Small intestine (tissue), 16 donors: ENCODE measurements at places on chromosomes 5 and 9. TPM values are rescaled to one million over a fixed set of nuclear protein-coding genes. Genes with fewer than 3 reads are reported as not detected.
A peak's percentile ranks its signal among the peaks of the same experiment; 100 is the strongest.

DNA sequence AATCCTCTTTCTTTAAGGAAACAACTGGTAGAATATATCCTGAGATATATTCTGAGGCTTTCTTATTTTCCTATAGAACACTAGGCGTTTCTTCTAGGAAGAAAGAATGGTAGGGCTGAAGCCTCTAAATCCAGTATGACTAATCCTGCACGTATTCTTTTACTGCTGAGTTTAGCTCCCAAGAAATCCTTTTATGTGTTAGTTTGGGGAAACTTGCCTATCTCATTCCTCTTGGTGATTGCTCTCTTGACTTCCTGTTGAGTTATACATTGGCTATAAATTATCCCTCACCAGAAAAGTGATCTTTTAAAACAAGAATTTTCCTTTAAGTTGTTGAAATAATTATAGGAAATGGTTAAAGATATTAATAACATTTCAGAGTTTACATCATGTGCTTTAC, 422.9 kb downstream of the TMEM161B start:
- no peaks in the 10 kb centered on the region for H3K4me1 ChIP-seq
- no peak overlapping the region for H3K4me3 ChIP-seq
- H3K27ac ChIP-seq, result no peak overlapping the region

The CDK9 gene
- 34.0 TPM for polyA plus RNA-seq

- H3K27ac ChIP-seq, result no peak overlapping the region
- peaks cover 6% of the 10 kb centered on the region for H3K36me3 ChIP-seq
- no peaks in the 10 kb centered on the region for H3K27me3 ChIP-seq
- no peak overlapping the region for H3K4me3 ChIP-seq
- DNase-seq, result no peak
- peaks cover 6% of the 10 kb centered on the region for H3K4me1 ChIP-seq
Measured at GRCh38 chr5:16886366-16886736, 49.7 kb downstream of the MYO10 start.

DNA sequence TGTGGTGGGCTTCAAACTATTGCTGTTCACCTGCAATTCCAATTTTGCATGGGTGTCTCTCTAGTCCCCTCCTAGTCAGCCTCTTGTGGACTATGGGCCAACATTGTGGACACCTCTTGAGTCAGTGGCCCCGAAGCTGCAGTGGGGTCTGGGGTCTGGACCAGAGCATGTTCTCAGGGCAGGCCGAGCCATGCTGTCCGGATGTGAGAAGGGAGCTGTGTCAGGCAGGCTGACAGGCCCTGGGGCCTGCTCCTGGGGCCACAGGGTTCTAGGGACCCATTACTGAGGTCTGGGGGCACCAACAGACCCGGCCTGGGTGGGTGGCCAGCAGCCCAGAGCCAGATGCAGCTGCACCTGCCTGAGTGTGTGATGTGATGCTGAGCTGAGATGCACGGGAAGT, 16.5 kb upstream of the IRX4 start:
- H3K27me3 ChIP-seq, result peaks cover 16% of the 10 kb centered on the region
- no peak overlapping the region for H3K27ac ChIP-seq
- DNase-seq, result no peak
- no peaks in the 10 kb centered on the region for H3K36me3 ChIP-seq

GRCh38 chr5:3594510-3595005, 1.1 kb upstream of the IRX1 start:
- H3K4me1 ChIP-seq, result no peaks in the 10 kb centered on the region
- H3K27ac ChIP-seq, result no peak overlapping the region
- H3K36me3 ChIP-seq, result no peaks in the 10 kb centered on the region
- no peak for DNase-seq
- peaks cover 43% of the 10 kb centered on the region for H3K27me3 ChIP-seq

GRCh38 chr5:10537624-10538023, 26.2 kb upstream of the ANKRD33B start:
- no peak overlapping the region for H3K27ac ChIP-seq
- H3K4me1 ChIP-seq, result no peaks in the 10 kb centered on the region
- no peaks in the 10 kb centered on the region for H3K36me3 ChIP-seq
- no peaks in the 10 kb centered on the region for H3K27me3 ChIP-seq
- no peak for DNase-seq

- DNase-seq, result no peak
- H3K36me3 ChIP-seq, result no peaks in the 10 kb centered on the region
- H3K27me3 ChIP-seq, result no peaks in the 10 kb centered on the region
- peaks cover 8% of the 10 kb centered on the region for H3K4me1 ChIP-seq
- H3K27ac ChIP-seq, result no peak overlapping the region
- H3K4me3 ChIP-seq, result no peak overlapping the region
Measured at GRCh38 chr9:35789541-35789940, 1.9 kb upstream of the NPR2 start.

DNA sequence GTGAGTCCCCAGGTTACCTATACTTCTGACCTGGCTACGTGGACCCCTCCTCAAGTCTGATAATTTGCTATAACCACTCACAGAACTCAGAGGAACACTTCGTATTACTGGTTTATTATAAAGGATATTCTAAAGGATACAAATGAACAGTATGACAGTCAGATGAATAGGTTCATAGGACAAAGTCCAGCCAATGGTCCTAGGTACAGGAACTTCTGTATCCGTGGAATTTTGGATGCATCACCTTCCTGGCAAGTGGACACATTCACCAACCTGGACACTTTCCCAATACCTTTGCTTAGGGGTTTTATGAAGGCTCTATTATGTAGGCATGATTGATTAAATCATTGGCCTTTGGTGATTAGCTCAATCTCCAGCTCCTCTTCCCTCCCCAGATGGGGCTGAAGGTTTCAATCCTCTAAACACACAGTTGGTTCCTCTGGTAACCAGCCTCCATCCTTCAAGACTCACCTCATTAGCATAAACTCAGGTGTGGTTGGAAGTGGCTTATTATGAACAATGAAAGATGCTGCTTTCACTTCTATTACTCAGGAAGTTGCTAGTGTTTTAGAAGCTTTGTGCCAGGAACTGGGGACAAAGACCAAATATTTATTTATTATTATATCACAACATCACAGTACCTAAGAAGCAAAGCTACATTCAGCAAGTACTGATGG, 149.6 kb upstream of the ELL2 start:
- DNase-seq, result no peak
- no peaks in the 10 kb centered on the region for H3K4me1 ChIP-seq
- peak overlapping the region; percentile 36 for H3K27ac ChIP-seq
- H3K4me3 ChIP-seq, result no peak overlapping the region
- H3K36me3 ChIP-seq, result no peaks in the 10 kb centered on the region

- no peaks in the 10 kb centered on the region for H3K4me1 ChIP-seq
- H3K36me3 ChIP-seq, result no peaks in the 10 kb centered on the region
- no peak for DNase-seq
- no peak overlapping the region for H3K27ac ChIP-seq
- H3K4me3 ChIP-seq, result no peak overlapping the region
Measured at GRCh38 chr9:18299449-18299848, 174.5 kb upstream of the ADAMTSL1 start.
